ENCODE measurements at places on chromosomes 3 and 15.
A peak's percentile ranks its signal among the peaks of the same experiment; 100 is the strongest.

- DNase-seq = no peak
Measured at GRCh38 chr15:62877276-62877857, 165.2 kb upstream of the TPM1 start.

DNA sequence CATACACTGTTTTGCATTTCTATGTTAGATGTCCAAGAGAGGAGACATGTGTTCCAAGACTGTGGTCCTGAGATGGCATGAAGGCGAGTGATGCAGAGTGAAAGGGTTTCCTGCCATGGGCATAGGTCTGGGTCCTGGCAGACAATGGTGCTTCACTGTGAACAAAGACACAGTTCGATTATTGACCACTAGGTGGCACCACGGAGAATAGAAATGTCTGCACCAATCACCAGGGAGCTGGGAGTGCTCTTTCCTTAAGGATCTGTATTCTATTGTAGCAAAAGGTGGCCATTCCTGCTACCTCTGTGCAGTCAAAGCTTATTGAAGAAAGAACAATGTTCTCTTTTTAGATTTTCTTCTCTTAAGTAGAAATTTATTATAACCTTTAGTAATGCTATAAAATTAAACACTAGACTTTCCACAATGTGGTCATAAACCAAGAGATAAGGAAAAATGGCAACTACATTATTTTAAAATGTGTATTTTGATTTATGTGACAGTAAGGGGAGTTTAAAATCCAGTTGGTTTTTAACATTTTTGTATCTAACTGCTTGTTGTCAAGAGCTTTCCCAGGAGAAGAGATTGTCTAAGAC, 88.7 kb downstream of the GABRG3 start:
- DNase-seq = peak; percentile 7

GRCh38 chr3:161142486-161142885, 37.3 kb upstream of the B3GALNT1 start:
- no peak for DNase-seq

DNA sequence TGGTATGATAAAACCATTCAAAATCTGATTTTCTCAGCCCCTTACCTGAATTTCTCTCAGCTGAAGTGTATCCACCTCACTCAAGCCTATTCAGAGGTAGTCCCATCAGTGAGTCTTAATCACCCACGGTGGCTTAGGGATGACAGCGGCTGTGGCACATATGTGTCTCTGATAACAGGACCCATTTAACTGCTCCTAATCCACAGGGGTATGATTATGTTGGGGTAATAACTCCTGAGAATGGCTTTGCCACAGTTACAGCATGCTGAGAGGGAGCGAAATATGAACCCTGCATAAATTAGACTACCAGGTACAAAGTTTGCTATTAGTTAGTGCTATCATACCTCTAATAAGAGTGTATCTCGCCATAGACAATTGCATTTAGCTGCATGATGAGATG, 10.6 kb downstream of the CLRN1 start:
- no peak for DNase-seq
